Cardiac fibroblast (primary cell): ENCODE measurements at places on chromosomes 2 and 18.

- no peak for DNase-seq
Observed at GRCh38 chr2:134642938-134643337, 75.9 kb downstream of the TMEM163 start.

DNA sequence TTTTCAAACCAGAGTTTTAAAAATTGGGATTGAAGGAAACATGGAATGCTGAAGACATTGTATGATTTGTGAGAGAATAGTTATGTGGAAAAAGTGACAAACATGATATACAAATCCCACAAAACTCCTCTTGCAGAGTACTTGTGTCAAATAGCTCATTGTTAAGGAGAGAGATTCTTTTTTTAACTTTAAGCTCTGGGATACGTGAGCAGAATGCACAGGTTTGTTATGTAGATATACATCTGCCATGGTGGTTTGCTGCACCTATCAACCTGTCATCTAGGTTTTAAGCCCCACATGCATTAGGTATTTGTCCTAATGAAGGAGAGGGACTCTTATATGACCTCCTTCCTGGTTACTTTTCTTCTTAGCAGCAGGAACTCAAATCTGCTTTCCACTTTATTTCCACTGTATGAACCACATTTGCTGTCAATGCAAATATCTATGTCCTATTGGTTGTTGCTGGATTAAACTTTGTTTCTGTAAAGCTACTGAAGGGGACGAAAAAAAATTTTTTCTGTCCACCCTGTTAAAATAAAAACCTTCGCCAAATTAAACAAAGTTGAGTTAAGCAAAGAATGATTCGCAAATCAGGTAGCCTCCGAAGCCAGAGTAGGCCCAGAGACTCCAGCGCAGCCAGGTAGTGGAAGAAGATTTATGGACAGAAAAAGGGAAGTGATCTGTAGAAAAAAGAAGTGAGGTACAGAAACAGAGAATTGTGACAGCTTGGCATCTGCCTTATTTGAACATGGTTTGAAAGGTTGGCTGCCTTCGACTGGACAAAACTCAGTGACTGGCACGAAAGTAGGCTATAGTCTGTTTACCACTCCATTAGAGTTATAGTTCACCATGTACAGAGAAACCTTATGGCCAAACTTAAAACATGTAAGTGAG, 430.1 kb upstream of the CHST9 start:
- DNase-seq = no peak

DNA sequence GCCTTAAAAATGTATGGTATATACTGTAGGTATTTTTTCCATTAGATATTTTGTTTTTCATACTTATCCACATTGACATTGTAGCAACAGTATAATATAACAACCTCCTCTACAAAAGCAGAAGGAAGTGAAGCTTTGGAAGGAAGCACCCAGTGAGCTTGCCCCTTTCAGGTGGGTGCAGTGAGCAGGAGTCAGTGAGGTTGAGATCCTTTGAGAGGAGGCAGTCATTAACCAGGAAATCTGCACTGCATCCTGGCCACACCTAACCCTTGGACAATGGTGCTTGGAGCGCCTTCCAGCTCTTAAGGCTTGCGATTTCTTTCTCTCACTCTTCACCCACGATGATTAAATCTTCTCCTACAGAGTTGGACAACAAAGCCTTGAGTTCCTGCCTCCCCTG, 13.9 kb downstream of the IL37 start:
- DNase-seq = no peak

GRCh38 chr2:98768384-98769113, 37.6 kb upstream of the MGAT4A start:
- peak; percentile 57 for DNase-seq

- no peak for DNase-seq
Observed at GRCh38 chr2:34037157-34037556, 438.1 kb upstream of the FAM98A start.

DNA sequence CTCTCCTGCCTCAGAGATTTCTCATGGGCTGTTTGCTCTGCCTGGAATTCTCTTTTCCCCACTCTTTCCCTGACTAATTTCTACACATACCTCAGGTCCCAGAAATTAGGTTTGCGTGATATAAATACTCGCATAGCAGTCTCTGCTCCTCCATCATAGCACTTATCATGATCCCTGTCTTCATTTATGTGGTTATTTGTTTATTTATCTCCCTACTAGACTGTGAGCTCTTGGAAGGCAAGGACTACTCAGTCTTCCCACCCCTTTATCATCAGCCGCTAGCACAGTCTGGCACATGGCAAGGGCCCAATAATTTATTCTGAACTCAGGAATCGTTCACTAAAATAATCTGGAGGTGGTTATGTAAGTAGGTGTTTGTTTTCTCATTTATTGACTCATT, 79.3 kb downstream of the ADCYAP1 start:
- DNase-seq = no peak
